ENCODE measurements at places on chromosomes 13 and 19.

GRCh38 chr13:38697628-38698333 lies 10.9 kb downstream of the FREM2 start:
- DNase-seq = no peak

GRCh38 chr19:12521996-12522395 lies 29.3 kb downstream of the ZNF564 start:
- DNase-seq = no peak

- no peak for DNase-seq
Measured at GRCh38 chr13:31175847-31176532, 14.3 kb upstream of the HSPH1 start.

DNA sequence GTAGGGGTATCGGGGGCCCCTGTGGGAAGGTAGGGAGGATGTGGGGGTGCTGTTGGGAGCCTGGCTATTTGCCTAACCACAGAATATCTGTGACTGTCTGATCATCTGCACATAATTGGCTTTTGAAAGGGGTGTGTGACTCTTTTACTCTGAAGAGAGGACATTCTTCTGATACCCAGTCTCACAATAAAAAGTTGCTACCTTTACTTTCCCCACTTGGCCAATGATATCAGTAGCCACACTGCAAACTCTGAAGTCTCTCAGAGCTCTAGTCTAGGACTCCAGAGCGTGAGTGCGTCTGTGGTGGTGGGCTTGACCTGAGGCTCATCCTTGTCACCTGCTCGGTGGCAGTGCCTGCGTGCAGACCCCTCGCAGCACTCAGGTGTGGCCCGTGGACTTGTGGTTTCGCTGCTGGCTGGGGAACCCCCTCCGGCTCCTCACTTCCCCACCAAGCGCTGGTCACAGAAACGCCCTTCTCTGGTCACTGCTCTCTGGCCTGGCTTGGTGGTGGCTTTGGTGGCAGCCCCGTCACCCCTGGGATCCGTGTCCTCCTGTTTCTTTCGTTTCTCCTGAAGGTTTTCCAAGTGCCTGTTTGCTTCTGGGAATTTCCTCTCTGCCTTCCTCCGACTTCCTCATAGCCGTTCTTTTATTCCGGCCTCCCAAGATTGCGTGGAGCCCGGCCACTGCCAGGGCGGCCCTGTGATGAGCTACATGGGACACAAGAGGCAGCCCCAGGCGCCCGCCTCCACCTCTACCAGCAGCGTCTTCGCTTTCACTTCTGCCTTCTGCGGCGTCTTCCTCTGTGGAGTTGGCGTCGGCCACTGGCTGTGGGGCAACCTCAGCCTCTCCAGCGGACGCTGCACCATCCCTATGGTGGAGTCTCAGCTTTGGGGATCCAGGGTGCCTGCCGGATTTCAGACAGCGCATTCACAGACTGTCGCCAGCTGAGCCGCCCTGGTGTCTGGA lies 78.0 kb downstream of the ATP11A start:
- DNase-seq = no peak

DNA sequence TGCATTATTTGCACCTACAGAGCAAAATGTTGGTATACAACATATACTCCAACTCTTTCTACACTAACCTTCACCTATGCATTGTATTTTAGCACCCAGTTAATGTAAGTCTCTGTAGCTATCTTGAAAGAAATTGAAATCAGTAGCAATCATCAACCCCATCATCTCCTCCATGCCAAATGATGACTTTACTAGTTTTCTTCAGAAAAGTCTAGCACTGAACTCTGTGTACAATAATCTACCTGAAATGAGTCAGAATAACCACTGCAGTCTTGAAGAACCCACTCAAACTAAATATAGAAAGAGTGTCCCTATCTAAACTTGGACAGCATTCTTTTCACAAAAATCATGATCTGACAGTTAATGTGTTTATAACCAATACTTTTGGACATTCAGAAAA lies 9.8 kb downstream of the IRS2 start:
- no peak for DNase-seq

DNA sequence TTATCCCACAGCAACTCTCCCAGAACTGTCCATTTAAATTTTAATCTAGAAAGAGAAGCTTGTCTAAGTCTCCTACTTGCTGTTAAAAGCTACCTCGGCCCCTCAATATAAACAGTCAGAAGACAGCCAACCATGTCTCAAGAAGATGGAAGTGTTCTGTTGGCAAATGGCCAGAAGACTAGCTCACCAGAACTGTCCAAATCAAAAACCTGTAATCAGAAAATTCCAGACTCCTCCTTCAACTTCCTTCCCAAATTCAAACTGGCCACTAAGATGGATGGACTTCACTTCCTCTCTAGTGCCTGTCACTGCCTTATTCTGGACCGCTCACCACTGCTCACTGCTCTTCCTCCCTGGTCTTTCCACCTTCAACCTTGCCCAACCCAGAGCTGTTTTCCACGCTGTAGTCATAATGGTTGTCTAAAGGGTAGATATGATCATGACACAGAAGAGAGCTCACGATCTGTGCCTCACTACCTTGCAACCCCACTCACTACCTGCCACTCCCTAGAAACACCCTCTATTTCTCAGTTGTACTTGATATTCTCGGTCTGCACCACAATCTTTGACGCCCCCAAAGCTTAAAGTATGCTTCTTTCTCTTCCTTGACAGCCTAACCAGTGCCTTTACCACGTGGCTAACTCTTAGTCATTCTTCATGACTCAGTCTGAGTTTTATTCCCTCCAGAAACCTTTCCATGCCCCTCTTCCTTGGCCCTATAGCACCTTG lies 9.2 kb downstream of the FGF14 start:
- DNase-seq = no peak

DNA sequence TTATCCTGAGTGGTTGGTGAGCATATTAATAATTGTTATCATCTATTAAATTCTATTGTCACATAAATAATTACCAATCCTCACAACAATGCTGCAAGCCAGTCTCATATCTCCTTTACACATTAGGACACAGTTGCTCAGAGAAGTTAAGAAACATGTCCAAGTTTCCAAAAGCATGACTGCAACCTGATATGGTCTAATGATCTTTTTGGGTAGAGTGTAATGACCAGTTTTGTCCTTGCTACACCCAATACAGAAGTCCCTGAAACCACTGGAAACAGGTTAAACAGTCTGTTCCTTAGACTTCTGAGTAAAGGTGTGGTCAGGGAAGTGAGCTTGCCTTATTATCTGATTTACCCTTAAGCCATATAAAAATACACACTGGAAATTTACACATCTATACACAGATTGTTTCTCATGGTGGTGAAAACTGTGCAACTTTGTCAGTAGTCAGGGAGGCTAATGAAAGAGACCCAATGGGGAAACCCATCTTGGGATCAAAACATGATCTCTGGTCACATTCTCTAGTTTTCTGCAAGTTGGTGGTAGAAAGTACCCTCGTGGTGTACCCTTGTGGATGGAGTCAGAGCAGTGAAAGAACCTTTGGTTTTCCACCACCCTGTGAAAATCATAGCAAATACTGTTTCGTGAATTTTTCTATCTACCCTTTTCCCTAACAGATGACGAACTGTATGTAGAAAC lies 146.0 kb upstream of the KLF12 start:
- no peak for DNase-seq

DNA sequence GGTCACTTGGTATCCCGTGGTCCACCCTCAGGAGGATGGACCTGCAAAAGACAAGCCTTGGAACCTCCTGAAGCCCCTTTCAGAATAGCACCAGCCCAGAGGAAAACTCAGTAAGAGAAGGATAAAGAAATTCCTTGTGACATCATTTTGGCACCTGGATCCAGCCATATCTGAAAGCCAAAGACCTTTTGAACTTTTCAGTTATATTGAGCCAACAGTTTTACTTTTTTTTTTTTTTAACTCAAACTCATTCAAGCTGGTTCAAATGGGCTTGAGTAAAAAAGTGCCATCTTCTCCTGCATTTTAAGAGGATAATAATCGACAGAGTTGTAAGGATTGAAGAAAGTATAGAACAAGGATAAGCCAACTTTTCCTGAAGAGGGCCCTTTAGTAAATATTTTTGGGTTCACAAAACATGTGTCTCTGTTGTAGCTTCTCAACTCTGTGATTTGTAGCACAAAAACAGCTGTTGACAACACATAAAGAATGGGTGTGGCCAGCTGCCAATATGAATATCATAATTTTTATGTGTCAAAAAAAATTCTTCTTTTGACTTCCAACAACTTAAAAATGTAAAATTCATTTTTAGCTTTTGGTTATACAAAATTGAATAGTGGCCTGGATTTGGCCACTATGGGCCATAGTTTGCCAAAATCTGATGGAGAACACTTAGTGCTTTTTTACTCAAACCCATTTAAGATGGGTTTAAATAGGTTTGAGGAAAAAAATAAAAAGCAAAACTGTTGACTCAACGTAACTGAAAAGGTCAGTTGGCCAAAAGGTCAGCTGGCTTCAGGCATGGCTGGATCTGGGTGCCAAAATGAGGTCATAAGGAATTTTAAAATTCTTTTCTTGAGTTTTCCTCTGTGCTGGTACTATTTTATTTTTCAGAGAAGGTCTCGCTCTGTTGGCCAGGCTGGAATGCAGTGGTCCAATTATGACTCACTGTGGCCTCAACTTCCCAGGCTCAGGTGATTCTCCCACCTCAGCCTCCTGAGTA lies 50.7 kb downstream of the ACSBG2 start:
- no peak for DNase-seq

DNA sequence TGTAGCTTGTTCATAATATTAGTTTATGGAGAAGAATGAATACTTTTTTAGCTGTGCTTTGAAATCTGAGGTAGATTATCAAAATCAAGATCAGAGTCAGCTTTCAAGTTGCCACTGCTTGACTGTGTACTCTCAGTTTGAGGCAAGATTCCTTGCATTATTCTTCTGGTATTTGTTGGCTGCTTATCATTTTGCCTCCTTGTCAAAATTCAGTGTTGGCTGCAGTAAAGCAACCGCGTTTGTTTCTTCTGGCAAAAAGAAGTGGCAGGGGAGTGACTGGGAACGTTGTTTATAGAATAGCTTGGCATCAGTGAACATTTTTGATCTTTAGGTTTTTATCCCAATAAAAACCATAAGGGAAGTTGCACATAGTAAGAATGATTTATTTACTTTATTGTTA lies 419.3 kb upstream of the GPC6 start:
- DNase-seq = no peak

DNA sequence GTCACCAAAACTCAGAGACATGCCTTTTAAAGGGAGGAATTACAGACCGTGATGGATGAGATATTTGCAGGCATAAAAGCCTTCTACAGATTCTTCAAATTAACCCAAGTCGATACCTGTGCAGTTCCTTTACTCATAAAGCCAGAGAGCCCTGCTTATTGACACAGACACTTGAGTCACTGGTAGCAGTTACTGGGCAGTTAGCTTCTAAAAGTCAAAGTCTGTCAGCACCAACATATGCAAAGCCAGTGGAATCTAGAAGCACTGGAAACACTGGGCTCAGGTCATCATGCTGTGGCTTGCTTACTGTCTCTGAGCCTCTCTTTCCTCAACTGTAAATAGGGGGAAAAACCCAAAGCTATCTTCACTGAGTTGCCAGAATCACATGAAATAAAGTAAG lies 25.7 kb upstream of the LRCH1 start:
- DNase-seq = no peak

DNA sequence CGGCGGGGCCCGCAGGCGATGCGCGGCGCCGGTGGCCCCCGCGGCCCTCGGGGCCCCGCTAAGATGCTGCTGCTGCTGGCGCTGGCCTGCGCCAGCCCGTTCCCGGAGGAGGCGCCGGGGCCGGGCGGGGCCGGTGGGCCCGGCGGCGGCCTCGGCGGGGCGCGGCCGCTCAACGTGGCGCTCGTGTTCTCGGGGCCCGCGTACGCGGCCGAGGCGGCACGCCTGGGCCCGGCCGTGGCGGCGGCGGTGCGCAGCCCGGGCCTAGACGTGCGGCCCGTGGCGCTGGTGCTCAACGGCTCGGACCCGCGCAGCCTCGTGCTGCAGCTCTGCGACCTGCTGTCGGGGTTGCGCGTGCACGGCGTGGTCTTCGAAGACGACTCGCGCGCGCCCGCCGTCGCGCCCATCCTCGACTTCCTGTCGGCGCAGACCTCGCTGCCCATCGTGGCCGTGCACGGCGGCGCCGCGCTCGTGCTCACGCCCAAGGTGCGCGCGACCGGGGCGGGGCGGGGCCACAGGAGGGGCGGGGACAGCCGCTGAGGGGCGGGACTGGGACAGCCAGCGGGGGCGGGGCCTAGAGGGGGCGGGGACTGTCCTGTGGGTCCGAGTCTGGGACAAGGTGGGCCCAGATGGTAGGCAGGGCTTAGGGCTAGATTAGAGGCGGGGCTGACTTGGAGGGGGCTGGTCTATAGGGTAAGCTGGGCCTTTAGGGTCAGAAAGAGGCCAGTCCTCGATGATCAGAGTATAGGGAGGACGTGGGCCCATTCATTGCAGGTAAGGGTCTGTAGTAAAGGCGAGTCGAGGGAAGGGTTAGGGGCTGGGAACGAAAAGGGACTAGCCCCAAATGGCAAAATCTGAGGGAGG lies 5.1 kb downstream of the GRIN2D start:
- DNase-seq = no peak

GRCh38 chr19:21608571-21608970 lies 103.2 kb downstream of the ZNF429 start:
- DNase-seq = no peak

DNA sequence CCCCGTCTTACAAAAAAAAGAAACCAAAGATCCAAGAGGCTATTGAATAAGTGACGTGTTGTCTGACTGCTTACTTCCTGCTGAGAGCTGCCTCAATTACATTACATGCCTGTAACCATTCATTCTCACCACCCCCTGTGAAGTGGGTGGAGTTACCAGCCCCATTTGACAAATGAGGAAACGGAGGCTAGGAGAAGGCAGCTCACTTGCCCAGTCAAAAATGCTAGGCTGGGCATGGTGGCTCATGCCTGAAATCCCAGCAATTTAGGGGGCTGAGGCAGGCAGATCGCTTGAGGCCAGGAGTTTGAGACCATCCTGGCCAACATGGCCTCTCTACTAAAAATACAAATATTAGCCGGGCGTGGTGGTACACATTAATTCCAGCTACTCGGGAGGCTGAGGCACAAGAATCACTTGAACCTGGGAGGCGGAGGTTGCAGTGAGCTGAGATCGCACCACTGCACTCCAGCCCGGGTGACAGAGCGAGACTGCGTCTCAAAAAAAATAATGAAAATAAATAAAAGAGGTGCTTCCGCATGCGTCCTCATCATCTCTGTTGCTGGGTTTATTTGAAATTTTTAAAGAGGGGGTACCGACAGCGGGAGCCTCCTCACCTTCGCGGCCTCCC lies 499 bp downstream of the LSM7 start:
- DNase-seq = no peak

DNA sequence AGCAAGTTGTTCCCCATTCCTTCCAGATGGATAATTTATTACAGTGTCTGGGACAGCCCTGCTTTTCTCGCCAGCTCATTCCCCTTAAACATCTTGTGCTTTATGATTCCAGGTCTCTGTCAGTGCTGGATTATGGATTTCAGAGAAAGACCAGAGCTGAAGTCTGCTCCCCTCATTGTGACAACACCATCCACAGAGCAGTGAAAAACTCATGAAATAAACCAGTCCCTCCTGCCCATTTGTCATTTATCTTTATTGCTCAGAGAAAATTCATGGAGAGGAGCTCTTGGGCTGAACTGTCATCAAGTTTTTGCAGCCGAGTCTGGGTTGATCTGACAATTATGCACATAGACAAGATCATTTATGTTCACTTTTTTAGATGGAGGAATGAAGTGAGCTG lies 92.7 kb upstream of the GPR12 start:
- no peak for DNase-seq

Measured in HTR-8/SVneo (cell line).